T-helper 1 cell (primary cell): ENCODE measurements at places on chromosomes 1 and 21.

- DNase-seq = no peak
These were observed 200.5 kb upstream of the NEGR1 start for GRCh38 chr1:72482736-72483413.

- DNase-seq = no peak
These were observed 519.7 kb downstream of the KCNT2 start for GRCh38 chr1:196088541-196088940.

DNA sequence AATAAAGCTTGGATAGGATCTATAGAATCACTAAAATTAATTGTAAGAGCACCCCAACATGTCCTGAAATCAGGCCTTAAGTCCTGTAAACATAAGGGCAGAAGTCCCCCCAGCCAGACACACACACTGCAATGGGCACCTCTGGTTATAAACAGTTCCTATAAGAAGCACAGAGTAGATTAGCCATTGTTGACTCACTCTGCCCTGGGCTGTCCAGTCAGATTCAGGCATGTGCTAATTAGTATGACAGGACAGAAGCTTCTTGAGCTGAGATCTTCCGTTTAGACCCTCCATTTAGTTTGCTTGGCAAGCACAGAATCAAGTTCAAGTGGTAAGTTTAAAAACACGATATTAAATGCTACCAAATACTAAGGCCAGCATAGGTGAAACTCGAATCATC is 11.8 kb upstream of the DENND1B start:
- DNase-seq = no peak

DNA sequence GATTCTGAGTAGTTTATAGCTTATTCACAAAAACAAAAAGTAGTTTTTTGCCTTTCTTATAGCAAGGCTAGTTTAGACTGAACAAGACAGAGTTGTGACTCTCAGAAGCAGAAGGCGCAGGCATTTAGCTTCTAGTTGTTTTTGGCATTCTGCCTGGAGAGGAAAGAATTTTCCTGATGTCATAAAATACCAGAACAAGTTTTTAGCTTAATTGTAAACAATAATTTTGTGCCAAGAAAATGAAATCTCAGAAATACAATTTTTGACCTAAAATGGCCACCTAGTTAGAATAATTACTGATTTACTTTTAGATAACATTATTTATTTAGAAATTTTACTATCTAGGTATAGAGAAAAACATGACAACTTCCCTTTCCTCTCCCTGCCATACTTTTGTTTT is 1.0 kb downstream of the DNAJB4 start:
- no peak for DNase-seq

DNA sequence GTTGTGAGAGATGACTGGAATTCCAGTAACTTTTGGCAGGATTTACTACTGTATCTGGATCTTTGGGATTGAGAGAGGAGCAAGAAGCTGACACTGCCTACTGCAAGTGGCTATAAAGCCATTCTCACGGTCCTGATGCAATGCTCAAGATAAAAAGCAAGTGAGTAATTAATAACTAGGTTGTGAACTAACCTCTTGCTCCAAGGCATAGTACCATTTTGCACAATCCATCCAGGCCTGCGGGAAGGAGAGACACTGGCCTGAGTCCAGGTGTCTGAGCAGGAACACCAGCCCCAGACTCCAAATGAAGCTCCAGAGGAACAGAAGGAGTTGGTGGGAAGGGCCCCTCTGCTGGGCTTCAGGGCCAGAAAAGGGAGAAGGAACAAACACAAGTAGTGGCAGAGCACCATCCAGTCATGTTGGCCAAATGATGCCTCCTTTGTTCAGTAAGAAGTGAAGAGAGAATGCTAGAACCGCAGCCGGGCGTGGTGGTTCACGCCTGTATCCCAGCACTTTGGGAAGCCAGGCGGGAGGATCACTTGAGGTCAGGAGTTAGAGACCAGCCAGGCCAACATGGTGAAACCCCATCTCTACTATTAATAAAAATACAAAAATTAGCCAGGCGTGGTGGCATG is 9.9 kb upstream of the SLC45A3 start:
- no peak for DNase-seq

DNA sequence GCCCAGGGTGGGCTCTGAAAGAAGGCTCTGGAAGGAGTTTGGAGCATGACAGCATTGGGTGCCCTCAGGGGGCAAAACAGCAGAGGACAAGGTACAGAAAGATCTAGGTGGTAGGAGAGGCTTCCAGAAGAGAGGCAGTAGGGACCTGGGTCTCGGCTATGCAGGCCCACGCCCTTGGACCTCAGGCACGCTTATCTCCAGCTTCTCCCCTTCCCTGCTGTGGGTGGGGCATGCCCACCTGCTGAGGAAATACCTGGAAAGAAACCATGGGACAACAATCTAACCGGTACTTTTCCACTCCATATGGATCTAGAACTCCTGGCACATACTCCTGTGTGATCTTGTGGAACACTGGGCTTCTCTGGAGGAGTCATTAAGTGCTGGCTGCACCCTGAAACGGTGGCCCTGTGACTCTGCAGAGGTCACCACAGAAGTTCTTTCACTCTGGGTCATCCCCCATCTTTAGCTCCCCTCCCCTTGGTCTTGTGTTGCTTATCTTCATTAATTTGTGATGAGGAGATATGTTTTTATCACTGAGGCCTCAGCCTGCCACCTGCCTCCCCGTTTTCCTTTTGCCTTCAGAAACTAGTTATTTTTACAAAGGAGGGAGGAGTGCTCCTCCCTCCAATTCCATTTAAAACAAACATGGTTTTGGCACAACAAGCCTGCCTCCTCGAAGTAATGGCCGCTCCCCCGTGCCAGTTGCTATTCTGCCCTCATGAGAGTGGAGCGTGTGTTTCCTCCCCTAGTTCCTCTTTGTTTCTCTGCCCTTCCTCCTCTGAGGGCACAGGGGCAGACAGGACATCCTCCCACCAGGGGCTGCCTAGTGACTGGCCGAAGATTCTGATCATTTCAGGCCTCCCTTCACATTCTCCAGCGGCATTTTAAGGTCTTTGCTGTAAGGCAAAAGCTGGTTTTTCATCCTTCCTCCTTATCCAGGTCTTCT is 78.0 kb upstream of the ATP5PO start:
- DNase-seq = no peak

- no peak for DNase-seq
These were observed 8.1 kb downstream of the KRTAP10-1 start for GRCh38 chr21:44531606-44532564.

- DNase-seq = no peak
These were observed 153.9 kb upstream of the SPAG17 start for GRCh38 chr1:118338936-118339335.

- peak; percentile 7 for DNase-seq
These were observed 836.1 kb upstream of the ADAMTS5 start for GRCh38 chr21:27802816-27803475.

DNA sequence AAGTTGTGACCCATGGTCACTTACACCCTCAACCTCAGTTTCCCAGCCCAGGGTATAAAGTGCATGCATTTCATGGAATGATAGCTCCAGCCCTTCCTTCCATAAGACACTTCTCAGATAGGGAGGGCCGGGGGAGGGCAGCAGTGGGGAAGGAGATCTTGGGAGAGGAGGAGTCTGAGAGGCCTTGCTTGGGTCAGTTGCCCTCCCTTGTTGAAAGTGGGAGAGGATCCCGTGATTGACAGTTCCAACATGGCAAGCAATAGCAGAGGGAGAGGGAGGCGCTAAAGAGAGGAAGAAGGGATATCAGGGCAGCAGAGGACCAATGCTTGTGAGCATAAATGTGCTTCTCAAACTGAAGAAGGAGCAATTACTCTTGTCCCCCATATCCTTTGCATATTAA is 244.4 kb downstream of the CHRM3 start:
- no peak for DNase-seq

DNA sequence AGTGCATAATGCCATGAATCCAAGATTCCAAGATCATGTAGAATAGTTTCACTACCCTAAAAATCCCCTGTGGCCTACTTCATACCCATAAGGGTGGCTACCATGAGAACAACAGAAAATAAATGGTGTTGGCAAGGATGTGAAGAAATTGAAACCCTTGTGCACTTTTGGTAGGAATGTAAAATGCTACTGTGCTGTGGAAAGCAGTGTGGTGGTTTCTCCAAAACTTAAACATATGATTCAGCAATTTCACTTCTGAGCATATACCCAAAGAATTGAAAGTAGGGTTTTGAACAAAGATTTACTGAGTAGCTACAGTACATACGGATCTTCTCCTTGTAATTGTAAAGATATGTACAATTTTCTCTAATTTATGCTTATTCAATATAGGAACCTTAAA is 16.0 kb downstream of the FNBP1L start:
- DNase-seq = no peak

DNA sequence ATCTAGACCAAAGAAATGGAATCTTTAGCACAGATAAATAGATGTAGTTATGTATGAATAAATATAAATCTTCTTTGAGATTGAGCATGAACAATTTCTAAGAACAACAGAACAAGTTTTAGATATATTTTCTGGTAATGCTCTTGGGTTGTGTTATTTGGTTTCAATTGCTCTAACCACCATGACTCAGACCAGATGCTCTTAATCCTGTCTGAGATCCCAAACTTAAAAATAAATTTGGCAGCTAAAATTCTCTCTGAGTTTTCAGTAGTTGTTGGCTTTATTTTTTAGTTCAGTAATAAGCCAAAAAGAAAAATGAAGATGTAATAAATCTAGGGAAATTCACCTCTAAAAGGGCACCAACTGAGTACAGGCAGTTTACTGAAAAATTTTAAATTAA is 1693.4 kb downstream of the NCAM2 start:
- no peak for DNase-seq

GRCh38 chr1:54273795-54274163 is 73.8 kb downstream of the MRPL37 start:
- DNase-seq = no peak

GRCh38 chr1:200775850-200776249 is 37.2 kb downstream of the CAMSAP2 start:
- no peak for DNase-seq

GRCh38 chr1:18646786-18647410 is 16.3 kb downstream of the PAX7 start:
- no peak for DNase-seq

DNA sequence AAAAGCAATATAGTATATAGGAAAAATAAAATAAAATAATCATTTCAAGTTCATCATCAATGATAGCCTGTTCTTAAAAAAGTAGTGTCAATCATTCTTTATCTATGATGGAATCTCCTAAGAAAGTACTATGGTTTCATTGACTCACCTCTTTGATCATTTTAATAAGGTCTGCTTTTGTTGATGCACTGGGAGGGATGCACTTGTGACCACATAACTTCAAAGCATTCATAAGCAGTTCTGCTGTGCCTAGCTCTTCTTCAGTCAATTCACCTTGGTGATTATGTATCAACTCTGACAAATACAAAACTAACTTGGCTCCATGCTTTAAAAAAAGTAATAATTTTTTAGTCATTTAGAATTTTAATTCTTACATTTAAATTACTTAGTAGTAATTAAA is 84.8 kb upstream of the GNG4 start:
- peak; percentile 8 for DNase-seq

DNA sequence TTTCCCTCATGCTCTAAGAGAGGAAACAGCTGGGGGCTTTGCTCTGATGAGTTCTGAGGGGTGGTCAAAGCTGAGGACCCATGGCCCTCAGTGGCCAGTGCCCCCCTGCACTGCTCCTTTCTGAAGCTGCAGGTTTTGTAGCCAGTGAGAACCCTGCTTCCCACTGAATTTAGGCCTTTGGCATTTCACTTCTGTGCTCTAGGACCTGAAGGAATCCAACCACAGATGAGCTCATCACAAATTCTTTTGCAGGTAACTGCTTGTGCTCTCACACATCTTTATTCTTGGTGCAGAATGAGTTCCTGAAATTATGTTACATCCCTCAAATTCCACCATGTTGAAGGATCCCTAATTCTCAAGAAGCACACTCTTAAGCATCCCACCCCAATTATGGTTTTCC is 248.7 kb upstream of the IRF2BP2 start:
- DNase-seq = no peak

DNA sequence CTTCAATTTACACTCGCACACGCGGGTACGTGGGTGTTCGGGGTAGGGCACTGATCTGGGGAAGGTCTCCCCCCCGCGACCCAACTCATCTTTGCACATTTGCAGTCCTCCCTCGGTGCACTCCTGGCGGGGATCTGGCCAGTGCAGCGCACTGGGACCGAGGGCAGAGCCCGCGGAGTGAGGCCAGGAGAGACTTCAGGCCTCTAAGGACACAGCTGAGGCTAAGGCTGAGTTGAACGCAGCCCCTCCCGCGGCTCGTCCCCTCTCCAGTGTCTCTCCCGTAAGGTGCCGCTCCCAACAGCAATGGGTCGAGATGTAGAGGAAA is 936 bp upstream of the NCAM2 start:
- no peak for DNase-seq

- no peak for DNase-seq
These were observed 53.8 kb downstream of the PLA2G4A start for GRCh38 chr1:186882372-186883134.

- DNase-seq = no peak
These were observed 1.6 kb downstream of the DRAXIN start for GRCh38 chr1:11693024-11693590.

DNA sequence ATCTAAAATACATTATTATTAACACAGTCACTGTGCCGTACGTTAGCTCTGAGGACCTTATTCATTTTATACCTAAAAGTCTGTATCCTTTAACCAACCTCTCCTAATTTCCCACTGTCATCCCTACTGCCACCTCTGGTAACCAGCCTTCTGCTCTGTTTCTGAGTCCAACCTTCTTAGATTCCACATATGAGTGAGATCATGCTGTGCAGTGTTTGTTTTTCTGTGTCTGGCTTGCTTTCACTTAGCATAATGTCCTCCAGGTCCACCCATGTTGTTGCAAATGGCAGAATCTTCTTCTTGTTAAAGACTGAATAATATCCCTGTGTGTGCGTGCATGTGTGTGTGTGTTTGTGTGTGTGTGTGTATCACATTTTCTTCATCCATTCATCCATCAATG is 64.2 kb downstream of the ETS2 start:
- DNase-seq = no peak

- DNase-seq = no peak
These were observed 132.5 kb downstream of the ZNF326 start for GRCh38 chr1:90127288-90127953.

DNA sequence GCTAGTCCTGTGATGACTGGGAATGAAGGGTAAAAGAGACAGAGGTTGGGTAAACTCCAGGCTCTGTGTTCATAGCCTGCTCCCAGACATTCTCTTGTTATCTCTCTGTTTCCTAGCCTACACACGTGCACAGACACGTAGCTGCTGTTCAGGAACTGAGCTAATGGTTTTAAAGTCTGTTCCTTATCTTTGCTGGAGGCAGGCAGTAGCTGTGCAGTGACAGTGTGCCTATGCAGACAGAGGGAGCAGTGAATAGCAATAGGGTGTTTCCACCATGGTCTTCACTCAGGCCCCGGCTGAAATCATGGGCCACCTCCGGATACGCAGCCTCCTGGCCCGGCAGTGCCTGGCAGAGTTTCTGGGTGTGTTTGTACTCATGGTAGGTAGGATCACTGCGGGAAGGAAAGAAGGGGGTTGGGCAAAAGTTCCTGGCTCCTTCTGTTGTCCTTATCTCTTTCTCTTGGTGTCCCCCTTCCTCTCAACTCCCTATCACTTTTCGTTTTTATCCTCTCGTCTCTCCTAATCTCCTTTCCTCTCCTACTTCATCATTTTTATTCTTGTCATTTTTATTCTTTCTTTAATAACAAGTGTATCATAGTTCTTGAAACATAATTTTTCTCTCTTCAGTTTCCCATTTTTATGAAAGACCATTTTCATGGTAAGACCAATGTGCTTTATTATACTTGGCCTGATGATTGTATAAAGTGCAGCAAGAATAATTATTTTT is at the start of gene AQP10:
Gene AQP10 (plus strand): TSS at position 212 of the 727 bp plus-strand sequence. CDS start 63 bp downstream, at position 275.
- no peak for DNase-seq
